ENCODE measurements at places on chromosomes 5 and 9.

GRCh38 chr5:2155556-2155955, 272.8 kb upstream of the IRX4 start:
- DNase-seq: no peak

GRCh38 chr5:132823481-132824050, 6.9 kb downstream of the SHROOM1 start:
- no peak for DNase-seq

GRCh38 chr5:122421374-122422079, 109.5 kb downstream of the SNCAIP start:
- no peak for DNase-seq

- DNase-seq: no peak
Observed at GRCh38 chr9:95305770-95306492, 11.6 kb downstream of the FANCC start.

GRCh38 chr5:111863801-111864200, 106.8 kb upstream of the NREP start:
- DNase-seq: no peak

- DNase-seq: no peak
Observed at GRCh38 chr5:170277867-170278281, 19.7 kb downstream of the LCP2 start.

DNA sequence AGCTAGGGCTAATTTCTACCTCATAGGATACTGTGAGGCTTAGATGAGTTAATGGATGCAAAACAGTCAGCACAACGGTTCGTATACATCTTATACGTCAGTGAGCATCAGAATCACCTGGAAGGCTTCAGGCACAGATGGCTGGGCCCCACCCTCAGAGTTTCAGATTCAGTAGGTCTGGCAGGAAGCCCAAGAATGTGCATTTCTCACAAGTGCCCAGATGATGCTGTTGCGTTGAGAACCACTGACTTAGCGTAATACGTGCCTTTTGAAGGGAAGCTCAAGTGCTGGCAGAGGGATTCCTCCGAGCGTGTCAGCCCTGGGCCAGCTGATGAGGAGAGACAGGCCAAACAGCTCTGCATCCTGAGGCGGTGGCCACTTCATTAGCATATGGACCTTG, 117.1 kb upstream of the WWC1 start:
- DNase-seq: no peak

DNA sequence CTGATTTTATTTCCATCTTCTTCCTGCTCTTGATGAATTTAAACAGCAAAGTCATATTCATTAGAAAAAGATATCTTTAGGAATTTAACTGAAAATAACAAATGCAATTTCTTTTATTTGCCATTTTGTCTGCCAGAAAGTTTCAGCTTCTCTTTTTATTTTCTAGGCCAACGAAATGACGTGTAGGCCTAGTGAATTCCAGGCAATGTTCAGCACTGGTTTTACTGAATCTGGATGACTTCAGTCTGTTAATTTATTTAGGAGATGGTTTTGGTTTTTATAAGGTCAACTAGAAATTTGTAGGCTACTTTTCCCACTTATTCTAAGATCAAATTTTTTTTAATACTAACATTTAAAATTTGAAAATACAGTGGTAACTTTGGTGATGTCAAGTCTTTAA, 129.1 kb upstream of the VCAN start:
- no peak for DNase-seq

DNA sequence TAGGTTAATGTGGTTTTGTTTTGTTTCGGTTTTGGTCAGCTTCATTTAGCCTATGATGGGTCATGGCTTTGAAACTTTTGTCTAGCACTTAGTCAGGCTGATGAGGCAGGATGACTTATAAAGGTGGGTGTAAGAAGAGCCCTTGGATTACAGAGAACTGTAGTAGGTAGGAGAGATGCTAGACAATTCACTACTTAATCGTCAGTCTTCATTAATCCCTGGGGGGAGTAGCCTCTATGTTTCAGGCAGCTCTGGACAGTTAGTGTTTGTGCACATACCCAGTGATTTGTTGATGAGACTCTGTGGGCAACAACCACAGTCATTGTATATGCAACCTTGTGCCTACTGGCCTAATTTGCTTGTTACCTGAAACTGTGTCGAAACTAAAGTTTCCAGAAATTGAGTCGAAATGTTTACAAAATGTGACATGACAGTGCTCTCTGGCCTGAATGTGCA, 113.3 kb downstream of the MTREX start:
- DNase-seq: peak; percentile 21

DNA sequence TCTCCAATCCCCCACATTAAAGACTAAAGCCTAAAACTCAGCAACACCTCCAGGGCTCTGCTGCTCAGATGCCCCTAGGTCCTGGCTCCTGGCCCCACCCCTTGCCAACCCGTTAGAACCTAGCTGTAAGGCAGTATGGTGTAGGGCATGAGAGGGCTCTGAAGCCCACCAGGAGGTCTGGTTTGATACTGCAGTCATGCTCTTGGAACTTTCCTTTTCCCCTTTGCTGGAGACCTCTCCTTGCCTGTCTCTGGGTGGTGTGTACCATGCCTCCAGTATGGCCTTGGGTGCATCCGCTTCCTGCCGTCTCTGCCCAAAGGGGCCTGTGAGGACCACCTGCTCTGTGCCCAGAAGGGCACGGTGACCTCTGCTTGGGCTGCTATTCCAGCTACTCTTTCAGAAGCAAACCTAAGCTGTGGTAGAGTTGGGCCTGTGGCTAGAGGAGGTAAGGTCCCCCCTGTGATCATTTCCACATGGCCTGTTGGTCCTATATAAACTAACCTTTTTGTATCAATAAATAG, 3.5 kb downstream of the TENT4A start:
- no peak for DNase-seq

DNA sequence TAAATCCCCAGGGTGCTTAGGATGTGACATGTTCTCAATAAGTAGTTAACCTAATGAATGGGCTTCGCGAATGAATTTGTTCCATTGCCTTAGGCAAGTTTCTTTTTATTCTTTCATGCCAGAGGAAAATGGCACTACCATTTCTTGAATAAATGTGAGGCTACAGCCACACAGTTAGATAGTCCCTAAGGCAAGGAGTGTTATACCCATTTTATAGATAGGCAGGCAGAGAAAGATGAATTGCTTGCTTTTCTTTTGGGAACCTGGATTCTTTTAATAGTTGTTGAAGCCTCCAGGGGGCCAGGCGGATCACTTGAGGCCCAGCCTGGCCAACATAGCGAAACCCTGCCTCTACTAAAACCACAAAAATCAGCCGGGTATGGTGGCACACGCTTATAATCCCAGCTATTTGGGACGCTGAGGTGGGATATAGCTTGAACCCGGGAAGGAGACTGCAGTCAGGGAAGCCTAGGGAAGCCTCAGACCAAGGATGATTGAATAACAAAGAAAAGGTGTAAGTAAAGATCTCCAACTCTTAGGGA, 943 bp downstream of the NOP16 start:
- DNase-seq: no peak

- peak; percentile 14 for DNase-seq
Observed at GRCh38 chr5:761059-761771, 23.3 kb downstream of the ZDHHC11B start.

DNA sequence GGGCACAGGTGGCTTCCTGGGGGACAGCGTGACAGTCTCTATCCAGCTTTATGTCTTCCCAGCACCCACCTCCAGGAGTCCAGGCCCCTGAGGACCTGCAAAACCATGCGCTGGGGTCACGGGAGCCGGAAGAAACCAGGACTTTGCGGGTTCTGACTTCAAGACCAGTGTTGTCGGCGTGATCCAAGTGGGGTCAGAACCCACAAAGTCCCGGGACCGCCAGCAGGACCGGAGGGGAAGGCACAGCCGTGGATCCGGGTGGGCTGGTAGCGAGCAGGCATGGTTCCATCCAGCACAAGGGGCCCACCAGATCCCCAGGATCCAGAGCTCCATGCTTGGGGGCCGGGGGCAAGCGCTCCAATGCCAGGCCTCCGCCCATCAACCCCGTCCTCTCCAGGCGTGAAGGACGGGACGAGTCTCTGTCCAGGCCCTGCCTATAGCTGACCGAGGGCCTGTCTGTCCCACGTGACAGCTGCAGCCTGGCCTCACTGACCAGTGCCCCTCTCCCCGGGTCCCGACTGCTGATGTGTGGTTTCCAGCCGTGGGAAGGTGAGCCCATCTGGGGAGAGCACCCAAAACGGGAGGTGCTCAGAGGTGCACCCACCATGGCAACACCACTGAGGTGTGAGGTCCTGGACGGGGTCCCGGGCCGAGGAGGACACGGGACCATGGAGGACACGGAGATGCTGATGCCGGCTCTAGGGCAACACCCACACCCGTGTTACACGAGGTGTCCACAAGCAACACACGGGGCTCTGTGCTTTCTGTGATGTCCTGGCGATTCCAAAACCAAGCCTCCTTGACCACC, 48.9 kb downstream of the SLC12A7 start:
- no peak for DNase-seq

- no peak for DNase-seq
Observed at GRCh38 chr5:159781626-159782157, 134.6 kb upstream of the ADRA1B start.

GRCh38 chr5:179766726-179767455, 26.9 kb upstream of the LTC4S start:
- no peak for DNase-seq

DNA sequence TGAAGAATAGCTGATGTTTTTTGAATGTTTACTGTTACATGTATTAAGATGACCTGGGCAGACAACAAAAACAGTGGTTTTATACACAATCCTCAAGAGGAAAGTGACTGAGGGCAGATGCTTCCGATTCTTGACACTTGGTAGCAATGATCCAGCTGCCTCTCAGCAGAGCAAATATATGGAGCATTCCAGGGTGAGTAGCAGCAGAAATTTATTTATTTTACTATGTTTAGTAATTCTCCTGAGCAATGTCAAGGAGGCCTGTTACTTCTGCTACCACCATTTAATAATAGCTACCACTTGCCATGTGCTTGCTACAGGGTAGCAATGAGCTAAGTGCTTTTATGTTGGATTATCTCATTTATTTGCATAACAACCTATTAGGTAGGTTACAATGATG, 69.1 kb upstream of the NR3C1 start:
- no peak for DNase-seq

GRCh38 chr9:7591501-7591900, 208.1 kb downstream of the DMAC1 start:
- no peak for DNase-seq

- no peak for DNase-seq
Observed at GRCh38 chr9:37191403-37192089, 71.2 kb downstream of the ZCCHC7 start.

- no peak for DNase-seq
Observed at GRCh38 chr9:97940233-97940632, 2.3 kb upstream of the HEMGN start.

GRCh38 chr5:74992791-74993190, 59.6 kb downstream of the GCNT4 start:
- no peak for DNase-seq

DNA sequence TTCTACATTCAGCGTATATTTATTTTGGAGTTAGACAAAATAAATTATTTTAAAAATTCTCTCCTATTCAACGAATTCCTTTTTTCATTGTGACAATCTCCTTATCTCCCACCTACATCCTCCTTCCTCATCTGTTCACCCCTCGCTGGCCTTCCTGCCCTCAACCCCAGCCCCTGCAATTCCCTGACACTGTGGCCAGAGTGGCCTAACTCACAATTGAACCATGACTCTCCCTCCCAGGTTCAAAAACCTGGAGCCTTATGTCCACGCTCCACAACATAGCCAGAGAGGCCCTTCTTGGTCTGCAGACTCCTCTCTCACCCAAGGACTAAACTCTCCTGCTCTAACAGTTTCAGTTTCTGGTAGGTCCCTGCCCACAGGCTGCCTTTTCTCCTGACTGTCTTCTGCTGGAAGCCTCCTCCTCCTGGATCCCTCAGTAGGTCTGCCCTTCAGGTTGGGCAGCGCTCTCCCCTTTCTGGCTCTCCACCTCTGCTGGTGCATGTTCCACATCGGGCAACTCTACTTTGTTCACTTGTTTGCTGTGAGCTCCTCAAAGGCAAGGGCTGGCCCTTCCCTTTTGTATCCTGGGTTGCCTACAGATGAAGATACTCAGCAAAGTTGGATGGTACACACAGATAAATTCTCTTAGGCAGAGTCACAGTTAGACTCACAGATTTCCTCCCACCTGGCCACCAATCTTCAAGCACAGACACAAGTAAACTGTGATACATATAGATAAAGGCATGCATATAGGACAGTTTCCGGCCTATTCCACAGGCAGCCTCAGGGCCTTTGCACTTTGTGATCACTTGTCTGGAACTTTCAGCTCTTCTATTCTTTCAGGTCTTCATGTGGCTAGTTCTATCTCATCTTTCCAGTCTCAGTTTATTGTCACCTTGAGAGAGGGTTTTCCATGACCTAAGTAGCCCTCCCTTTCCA, 19.8 kb upstream of the MYORG start:
- no peak for DNase-seq

- no peak for DNase-seq
Observed at GRCh38 chr5:29079771-29080170, 2041.4 kb upstream of the CDH9 start.

DNA sequence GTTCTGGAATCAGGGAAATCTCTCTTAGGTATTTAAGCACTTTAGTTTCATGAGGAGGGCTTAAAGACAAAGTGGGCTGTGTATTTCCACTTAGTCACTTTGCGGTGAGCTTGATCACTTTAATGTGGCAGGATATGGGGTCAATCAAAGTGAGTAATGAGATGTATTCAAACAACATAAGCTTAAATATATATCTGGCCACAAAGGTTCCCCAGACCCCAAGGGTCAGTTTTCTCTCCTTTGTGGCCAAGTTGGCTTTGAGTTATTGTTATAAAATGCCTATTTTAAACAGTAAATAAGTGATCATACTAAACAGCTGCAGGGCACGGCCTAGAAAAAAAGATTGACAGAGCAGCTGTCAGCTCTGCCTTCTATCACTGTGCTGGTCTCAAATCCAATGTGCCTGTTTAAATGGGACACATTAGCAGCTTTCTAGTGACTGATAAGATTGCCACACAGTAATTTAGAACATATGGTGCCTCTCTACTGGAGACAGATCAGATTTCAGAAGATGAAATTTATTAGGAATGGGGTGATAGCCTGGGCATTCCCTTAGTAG, 363.9 kb downstream of the AGTPBP1 start:
- no peak for DNase-seq

DNA sequence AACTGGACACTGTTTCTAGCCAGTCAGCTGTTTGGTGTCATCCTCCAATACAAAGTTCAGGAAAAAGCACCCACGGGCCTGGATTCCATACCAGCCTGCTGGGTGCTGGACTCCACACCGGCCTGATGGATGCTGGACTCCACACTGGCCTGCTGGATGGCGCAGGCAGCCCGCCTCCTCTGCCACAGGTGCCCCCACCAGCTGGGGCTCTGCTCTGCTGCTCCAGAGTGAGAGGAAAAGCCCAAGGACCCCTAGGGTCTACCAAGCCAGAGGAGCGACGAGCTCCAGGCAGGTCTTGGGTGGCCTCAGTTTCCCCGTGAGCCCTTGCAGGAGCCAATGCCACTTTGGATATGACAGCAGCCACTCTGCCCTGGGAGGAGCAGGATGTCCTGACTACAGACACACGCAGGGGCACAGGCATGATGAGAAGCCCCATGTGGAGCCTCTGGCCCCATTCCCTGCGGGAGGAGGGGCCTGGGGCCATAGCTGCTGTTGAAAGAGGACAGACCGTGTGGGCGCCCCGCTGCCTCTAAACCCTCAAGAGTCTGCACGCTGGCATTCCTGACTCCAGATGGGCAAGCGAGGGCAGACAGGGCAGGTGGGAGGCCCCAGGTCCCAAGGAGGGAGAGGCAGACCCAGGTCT, 141.6 kb downstream of the OLFM1 start:
- DNase-seq: no peak
